ENCODE measurements at places on chromosomes 2 and 18.
A peak's percentile ranks its signal among the peaks of the same experiment; 100 is the strongest.

DNA sequence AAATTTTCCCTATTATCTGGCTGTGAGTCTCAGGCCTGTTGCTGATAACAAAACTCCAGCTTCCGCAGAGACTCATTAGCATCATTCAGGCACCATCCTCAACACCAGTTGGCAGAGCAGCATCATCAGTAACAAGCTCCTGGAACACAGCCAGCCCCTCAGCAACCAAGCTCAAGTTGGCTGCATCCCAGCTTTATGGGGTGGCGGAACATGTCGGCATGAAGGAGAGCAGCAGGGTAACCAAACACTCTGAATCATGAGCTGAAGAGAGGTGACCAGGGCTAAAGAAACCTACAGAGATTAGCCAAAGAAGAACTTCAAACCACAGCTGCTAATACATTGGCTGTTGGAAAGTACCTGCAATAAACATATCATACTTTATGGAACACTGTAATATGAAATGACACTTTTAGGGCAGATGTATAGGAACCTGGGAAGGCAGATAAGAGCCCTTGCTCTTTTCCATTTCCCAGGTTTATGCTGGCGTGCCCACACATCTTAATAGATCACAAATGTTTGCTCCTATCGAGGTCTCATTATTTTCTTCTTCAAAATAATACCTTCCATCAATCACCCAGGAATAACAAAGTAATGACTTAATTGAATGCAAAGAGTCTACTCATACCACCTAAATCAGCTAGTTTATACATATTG lies 63.8 kb downstream of the PDE11A start:
- no peak for DNase-seq

GRCh38 chr2:33785201-33786106 lies 186.4 kb upstream of the FAM98A start:
- DNase-seq, result no peak

DNA sequence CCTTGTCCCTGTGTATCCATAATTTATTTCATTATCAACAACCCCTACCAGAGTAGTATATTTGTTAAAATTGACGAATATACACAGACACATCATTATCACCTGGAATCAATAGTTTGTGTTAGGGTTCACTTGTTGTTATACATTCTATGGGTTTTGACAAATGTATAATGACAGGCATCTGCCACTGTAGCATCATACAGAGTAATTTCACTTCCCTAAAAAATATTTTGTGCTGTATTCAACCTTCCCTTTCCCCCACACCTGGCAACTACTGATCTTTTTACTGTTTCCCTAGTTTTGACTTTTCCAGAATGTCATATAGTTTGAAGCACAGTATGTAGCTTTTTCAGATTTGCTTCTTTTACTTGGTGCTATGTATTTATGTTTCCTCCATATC lies 132.0 kb downstream of the ZNF804A start:
- no peak for DNase-seq

GRCh38 chr2:29731948-29732347 lies 189.4 kb downstream of the ALK start:
- DNase-seq, result no peak

DNA sequence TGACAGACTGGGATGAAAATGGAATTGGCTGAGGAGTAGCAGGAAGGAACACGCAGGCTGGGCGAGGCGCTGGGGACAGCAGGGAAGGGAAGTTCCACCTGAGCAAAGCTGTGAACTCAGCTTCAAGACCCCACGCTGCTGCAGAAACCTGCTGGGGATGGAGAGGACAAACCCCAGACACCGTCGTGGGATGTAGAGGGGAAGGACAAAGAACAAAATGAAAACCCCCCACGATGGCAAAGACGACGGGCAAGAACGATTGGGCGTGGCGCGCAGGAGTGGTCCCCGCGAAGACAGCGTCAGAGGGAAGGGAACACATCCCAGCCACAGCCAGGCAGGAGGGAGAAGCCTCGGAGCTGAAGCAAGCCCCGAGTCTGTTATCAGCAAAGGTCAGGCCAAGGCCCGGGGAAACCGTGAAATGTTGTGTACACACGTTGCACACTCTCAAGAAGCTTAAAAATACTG lies 222.9 kb downstream of the NDUFA10 start:
- DNase-seq, result no peak

DNA sequence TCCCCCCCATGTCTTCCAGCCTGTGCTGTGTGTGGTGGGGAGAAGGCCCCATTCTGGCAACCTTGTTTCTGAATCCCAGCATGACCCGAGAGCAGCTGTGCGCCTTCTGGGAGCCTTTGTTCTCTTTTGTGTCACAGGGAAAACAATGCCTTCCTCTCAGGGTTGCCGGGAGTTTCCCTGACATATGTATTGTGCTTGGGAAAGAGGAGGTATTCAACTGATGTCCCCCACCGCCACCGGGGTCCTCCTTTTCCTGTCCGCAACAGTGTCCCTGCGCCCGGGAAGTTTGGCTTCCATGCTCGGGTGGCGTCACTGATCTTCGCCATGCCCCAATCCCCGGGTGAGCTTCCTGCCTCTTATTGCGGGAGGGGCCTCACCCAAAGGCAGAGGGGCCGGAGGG lies 77.5 kb upstream of the ASB18 start:
- DNase-seq, result no peak

- DNase-seq, result no peak
Observed at GRCh38 chr2:17069564-17069963, 403.9 kb upstream of the CYRIA start.

- no peak for DNase-seq
Observed at GRCh38 chr2:44970846-44971450, 29.4 kb downstream of the SIX3 start.

DNA sequence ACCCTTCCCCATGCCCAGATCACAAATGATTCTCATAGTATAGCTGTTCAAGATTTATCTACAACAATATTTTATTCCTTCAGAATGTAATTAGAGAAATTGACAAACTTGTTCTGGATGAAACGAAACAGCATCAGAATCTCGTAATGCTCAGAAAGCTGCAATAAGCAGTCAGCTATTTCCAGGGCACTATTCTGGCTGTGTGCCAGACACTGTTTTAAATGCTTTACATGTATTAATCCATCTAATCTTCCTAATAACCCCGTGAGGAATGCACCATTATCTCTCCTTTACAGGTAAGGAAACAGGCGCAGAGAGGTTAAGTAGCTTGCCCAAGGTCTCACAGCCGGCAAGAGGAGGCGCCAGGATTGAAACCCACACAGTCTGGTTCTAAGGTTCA lies 10.1 kb upstream of the LYPD6B start:
- DNase-seq, result no peak

DNA sequence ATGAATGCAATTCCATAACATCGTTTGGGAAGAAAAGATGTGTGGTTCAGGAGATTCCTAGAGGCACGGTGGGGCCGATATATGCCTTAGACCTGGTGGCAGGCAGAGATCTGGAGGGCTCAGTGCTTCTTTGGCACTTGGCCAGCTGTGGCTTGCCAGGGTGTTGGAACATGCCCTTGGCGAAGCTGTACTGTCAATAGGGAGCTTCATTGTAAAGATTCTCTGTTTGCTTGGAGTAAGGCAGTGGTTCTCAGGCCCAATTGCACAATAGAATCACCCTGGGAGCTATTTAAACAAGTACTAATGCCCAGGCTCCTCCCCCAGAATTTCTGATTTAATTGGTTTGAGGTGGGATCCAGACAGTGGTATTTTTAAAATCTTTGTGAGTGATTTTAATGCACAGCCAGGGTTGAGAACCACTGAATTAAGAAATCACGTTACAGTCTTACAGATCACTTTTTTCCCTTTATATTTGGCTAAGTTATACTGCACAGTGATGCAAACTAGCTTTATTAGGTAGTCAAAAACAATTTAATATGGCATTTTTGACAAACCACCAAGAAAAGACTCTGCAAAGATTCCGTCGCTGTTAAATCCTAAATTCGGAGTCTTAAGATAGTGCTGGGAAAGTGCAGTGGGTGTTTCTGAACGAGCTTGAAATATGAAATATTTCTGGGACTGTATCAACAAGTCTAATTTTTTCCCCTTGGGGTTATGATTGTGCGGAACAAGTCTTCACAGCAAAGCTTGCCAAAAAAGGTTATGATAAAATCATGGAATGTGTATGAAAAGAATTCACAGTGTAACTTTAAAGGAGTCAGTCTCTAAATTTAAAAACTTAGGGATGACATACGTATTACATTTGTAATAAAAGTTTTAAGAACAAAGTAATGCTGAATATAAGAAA lies 78.0 kb downstream of the CRIM1 start:
- peak; percentile 46 for DNase-seq

DNA sequence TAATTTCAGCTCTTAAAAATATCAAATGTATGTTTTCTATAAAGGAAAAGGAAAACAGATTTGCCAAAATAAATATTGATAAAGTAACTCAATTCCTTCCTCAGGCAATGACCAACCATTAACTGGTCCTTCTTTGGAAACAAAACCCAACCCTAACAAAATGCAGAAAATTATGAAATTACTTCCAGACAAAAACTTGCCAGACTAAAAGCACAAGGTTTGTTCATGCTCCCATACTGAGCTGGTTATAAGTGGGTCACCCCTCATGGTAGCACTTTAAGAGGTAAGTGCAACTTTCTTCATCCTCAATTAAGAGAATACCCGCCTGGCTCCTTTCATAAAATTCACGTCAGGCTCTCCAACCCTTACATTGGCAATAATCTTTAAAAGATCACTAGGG lies 31.1 kb upstream of the TTC32 start:
- DNase-seq, result no peak

DNA sequence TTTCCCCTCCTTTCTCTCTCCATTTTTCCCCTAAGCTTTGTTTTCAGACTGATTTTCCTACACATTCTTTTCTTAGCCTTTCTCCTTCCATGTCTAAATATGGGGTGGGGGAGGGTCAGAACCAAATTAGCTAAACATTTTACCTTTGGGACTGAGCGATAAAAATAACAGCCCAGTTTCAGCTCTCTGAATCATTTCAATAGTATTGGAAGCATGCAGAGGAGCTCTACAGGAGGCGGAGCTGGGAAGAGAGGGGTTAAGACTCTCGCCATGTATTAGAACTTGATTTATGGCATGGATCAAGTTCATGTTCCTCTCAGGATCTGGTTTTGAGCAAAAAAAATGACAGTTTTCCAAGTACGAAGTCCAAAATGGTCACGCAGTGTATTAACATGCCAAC lies 109.1 kb downstream of the CPO start:
- DNase-seq, result peak; percentile 44

DNA sequence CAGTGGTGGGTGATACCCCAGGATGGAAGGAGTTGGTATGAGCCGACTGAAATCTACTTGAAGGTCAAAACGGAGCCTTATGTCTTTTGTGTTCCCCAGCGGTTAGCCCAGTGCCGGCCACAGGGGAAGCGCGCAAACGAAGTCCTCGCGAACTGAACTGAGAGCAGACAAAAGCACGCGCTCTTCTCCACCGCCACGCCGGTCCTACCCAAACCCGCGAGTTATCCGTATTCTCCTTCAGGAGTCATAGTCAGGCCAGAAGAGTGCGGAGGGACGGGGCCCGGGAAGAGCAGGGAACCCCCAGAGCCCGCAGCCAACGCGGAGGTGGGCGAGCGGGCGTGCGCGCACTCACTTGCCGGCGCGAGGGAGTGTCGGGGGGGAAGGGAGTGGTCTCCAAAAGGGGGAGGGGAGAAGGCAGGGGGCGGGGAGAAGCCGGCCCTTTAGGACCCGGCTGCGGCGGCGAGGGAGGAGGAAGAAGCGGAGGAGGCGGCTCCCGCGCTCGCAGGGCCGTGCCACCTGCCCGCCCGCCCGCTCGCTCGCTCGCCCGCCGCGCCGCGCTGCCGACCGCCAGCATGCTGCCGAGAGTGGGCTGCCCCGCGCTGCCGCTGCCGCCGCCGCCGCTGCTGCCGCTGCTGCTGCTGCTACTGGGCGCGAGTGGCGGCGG lies at the start of gene IGFBP2:
TSS of gene IGFBP2 (plus strand) at position 469 of the 664 bp plus-strand sequence. CDS start at position 573, 104 bp downstream.
- DNase-seq, result peak; percentile 52

DNA sequence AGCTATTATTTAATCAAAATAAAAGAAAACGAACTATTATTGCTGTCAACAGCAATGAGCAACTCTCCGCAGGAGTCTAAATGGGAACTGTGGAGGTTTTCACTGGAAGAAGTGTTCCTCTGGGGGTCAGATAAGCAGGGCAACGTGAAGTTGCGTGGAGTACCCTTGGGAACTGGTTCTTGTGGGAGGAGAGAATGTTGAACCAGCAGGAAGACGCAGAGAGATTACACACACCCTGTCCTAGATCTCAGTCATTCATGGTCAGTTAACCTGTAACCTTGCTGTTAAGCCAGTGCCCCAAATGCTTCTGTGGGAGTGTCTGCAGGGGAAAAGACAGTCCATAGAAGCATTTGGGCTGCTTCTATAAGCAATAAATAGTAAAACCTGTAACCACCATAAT lies 20.4 kb upstream of the CABLES1 start:
- DNase-seq, result peak; percentile 93

GRCh38 chr18:49185623-49186022 lies 234.9 kb upstream of the SMAD7 start:
- no peak for DNase-seq

- DNase-seq, result no peak
Observed at GRCh38 chr2:145861940-145862339, 1342.0 kb upstream of the ZEB2 start.

Data from mesenchymal stem cell (in vitro differentiated cells and primary cell).